ENCODE measurements at places on chromosomes 1 and 21.

DNA sequence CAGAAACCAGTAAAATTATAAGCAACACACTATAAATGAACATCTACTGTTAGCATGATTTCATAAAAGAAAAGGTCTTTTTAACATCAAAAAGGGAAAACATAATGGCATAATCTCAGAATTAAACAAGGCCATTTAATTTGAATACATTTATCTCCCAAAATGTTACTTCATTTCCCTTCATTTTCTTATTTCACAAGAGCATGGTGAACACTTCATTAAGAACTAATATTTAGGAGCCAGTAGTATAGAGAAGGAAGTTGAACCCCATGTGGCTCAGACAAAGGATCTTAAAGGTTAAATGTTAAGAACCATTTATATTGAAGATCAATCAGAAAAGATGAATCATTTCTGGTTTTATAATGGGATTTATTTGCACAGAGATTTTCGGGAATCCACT is 981.7 kb downstream of the TTLL7 start:
- no peak for DNase-seq

- DNase-seq = peak; percentile 90
These were observed 41.3 kb downstream of the HMCN1 start for GRCh38 chr1:185775501-185775900.

DNA sequence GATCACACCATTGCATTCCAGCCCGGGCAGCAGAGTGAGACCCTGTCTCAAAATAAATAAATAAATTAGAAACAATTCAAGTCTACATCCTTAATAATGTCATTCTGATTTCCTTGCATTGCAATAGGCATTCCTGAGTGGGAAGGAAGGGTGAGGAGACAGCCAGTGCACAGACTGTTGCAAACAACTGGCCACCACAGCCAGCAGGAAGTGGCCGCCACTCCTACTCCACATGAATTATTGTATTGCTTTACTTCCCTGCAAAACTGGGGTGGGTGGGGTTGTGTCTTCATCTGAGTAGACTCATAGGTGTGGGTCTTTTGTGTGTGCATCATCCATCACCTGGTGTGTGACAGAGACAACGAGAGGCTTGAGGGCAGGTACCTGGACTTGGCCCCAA is 60.1 kb downstream of the OPTC start:
- no peak for DNase-seq

DNA sequence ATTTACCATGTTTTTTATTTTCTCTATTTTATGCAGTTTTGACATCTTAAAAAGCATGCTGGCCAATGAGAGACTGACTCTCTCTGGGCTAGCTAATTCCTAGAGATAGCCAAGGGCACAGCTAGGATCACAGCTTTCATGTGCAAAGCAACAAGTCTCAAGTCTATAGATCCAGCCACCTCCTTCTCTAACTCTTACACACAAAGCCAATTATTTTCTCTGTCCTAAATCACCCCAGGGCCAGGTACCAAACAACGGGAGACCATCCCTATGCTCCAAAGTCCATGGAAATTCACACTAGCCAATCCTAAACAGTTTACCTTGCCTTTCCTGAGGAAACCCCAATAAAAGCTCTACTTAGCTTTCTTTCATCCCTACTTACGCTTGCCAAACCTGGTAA is 38.0 kb downstream of the ARHGAP29 start:
- DNase-seq = no peak

- no peak for DNase-seq
These were observed 29.0 kb downstream of the HIVEP3 start for GRCh38 chr1:41889506-41890414.
